ENCODE measurements at places on chromosomes 13 and 19. TPM values are rescaled to one million over a fixed set of nuclear protein-coding genes. Genes with fewer than 3 reads are reported as not detected.

Gene NTN5
- 0.17 TPM for total RNA-seq

Gene BEST2
- not detected for total RNA-seq

Gene EDDM13
- 1.8 TPM for total RNA-seq

Gene IGSF23
- total RNA-seq, result not detected

Gene FCAR
- not detected for total RNA-seq

Gene OR7A5
- total RNA-seq, result not detected

Gene NKPD1
- total RNA-seq, result 0.17 TPM

Gene CYP4F11
- not detected for total RNA-seq

Gene MOB3A
- total RNA-seq, result 43.7 TPM

Gene CEACAM8
- total RNA-seq, result not detected

Gene ZNF816
- total RNA-seq, result 10.4 TPM

Gene PTH2
- total RNA-seq, result not detected

GRCh38 chr13:90233933-90234672 is 1113.4 kb upstream of the MIR17HG start:
- no peaks in the 10 kb centered on the region for H3K4me1 ChIP-seq
- no peaks in the 10 kb centered on the region for H3K27me3 ChIP-seq

GRCh38 chr13:110546926-110547325 is 14.6 kb downstream of the RAB20 start:
- no peak for DNase-seq
- no peak overlapping the region for H3K4me3 ChIP-seq
- H3K27ac ChIP-seq, result no peak overlapping the region
- peaks cover 8% of the 10 kb centered on the region for H3K36me3 ChIP-seq
- no peaks in the 10 kb centered on the region for H3K4me1 ChIP-seq

DNA sequence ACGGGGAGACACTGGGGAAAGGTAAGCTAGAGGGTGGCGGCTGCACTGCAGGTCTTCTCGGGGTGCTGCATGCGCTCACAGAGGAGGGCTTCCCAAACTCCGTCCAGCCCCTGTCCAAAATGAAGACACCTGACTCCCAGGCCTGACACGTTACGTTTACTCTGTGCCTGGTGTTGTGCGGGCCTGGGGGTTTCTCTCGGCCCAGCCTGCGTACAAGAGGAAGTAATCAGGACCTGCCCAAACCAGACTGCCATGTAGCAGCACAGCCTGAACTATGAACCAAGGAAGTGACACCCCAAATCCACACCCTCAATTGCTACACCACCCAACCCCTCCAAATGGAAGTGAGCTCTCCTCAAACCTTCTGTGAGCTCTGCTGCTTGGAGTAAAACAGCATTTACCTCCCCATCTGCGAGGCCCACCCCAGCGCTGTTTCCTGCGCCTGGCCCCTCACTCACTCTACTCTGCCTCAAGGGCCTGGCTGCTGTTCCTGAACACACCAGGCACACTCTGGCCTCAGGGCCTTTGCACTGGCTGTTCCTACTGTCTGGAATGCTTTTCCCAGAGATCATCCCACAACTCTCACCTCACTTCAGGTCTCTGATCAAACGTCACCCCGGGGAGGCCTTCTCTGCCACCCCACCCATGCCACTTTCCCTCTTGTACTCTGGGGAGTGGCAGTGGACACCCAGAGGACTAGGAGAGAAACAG is 3.0 kb downstream of the HSPBP1 start:
- no peaks in the 10 kb centered on the region for H3K27me3 ChIP-seq
- peaks cover 17% of the 10 kb centered on the region for H3K36me3 ChIP-seq
- peak overlapping the region; percentile 17 for H3K4me3 ChIP-seq
- H3K27ac ChIP-seq, result no peak overlapping the region

- peaks cover 10% of the 10 kb centered on the region for H3K4me1 ChIP-seq
- H3K36me3 ChIP-seq, result peaks cover 23% of the 10 kb centered on the region
- no peak overlapping the region for H3K4me3 ChIP-seq
- H3K27me3 ChIP-seq, result no peaks in the 10 kb centered on the region
Observed at GRCh38 chr13:32415019-32415418, 12.9 kb downstream of the N4BP2L1 start.

GRCh38 chr19:3171894-3172672 is 6.5 kb upstream of the S1PR4 start:
- no peak overlapping the region for H3K27ac ChIP-seq
- H3K4me3 ChIP-seq, result no peak overlapping the region
- H3K4me1 ChIP-seq, result peaks cover 9% of the 10 kb centered on the region
- no peaks in the 10 kb centered on the region for H3K27me3 ChIP-seq
- H3K36me3 ChIP-seq, result no peaks in the 10 kb centered on the region
- no peak for DNase-seq

GRCh38 chr19:2120821-2121220 is 24.1 kb downstream of the IZUMO4 start:
- no peaks in the 10 kb centered on the region for H3K27me3 ChIP-seq
- H3K4me1 ChIP-seq, result no peaks in the 10 kb centered on the region
- H3K27ac ChIP-seq, result no peak overlapping the region
- no peak overlapping the region for H3K4me3 ChIP-seq
- DNase-seq, result no peak

- H3K4me1 ChIP-seq, result no peaks in the 10 kb centered on the region
- DNase-seq, result no peak
- H3K27ac ChIP-seq, result no peak overlapping the region
- H3K36me3 ChIP-seq, result no peaks in the 10 kb centered on the region
Observed at GRCh38 chr19:29375429-29376119, 150.2 kb upstream of the VSTM2B start.

DNA sequence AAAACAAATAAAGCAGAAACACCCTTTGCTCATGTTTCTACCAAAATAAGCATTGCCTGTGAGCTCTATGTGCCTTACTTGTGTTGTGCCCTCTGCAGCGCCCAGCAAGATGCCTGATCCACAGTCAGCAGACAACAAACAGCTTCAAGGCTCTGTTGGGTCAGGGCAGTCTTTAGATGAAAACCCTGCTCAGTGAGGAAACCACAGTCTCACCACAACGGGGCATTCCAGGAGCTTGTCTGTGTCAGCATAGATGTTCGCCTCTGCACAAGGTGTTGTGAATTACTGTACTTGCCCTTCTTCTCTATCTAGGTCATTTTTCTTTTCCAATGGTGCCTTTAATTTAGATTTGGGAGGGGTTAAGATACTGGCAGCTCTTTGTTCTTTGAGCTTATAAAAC is 251.9 kb downstream of the COL4A1 start:
- H3K4me1 ChIP-seq, result no peaks in the 10 kb centered on the region
- H3K4me3 ChIP-seq, result no peak overlapping the region
- peaks cover 8% of the 10 kb centered on the region for H3K27me3 ChIP-seq
- peak; percentile 27 for DNase-seq
- H3K36me3 ChIP-seq, result no peaks in the 10 kb centered on the region

GRCh38 chr13:31898378-31899071 is 133.0 kb upstream of the FRY start:
- DNase-seq, result no peak
- H3K27me3 ChIP-seq, result peaks cover 2% of the 10 kb centered on the region
- no peak overlapping the region for H3K27ac ChIP-seq

DNA sequence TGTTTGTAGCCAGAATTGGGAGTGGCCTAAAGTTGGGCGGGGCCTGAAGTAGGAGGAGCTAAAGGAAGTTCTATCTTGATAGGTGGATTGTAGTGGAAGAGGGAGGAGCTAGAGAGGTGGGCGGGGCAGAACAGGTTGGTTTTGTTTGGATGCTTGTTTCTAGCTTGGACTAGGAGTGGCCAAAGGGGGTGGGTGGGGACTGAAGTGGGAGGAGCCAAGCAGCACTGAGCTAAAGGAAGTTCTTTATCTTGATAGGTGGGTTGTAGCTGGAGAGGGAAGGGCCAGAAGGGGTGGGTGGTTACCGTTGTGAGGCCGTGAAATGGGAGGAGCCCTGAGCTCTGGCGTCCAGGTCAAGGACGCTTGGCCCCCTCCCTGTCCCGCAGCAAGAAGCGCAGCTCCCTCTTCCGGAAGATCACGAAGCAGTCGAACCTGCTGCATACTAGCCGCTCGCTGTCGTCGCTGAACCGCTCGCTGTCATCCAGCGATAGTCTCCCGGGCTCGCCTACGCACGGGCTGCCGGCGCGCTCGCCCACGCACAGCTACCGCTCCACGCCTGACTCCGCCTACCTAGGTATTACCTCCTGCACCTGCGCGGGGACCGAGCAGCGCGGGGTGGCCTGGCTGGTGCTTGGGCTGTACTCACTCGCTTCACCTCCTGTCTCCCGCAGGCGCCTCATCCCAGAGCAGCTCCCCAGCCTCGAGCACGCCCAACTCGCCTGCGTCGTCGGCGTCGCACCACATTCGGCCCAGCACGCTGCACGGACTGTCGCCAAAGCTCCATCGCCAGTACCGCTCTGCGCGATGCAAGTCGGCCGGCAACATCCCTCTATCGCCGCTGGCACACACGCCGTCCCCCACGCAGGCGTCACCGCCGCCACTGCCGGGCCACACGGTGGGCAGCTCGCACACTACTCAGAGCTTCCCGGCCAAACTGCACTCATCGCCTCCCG is 8.0 kb downstream of the DNASE2 start:
- no peaks in the 10 kb centered on the region for H3K27me3 ChIP-seq
- no peak overlapping the region for H3K27ac ChIP-seq
- DNase-seq, result peak; percentile 69

DNA sequence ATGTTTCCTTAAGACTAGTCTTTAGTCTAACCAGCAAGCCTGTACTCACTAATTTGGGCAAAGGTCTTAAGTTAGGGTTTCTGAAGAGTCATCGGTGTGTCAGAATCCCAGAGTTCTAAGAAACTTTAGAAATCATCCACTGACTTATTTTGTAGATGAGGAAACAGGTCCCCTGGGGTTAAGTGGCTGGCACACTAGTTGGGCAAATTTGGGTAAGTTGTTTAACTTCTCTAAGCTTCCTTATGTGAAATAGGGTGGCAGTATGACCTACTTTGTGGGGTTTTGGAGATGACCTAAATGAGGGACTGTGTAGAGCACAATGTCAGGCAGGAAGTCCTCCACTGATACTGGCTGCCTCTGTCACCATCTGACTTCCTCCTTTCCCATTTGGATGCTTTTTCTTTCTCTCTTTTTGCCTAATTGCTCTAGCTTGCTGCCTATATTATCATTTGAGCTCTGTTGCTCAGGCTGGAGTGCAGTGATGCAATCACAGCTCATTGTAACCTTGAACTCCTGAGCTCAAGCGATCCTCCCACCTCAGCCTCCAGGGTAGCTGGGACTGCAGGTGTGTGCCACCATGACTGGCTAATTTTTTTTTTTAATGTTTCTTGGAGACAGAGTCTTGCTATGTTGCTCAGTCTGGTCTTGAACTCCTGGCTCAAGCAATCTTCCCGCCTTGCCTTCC is 2.3 kb downstream of the ADGRE3 start:
- peaks cover 33% of the 10 kb centered on the region for H3K27me3 ChIP-seq
- H3K36me3 ChIP-seq, result no peaks in the 10 kb centered on the region

GRCh38 chr19:2462635-2463421 is 6.1 kb upstream of the LMNB2 start:
- H3K4me1 ChIP-seq, result peaks cover 5% of the 10 kb centered on the region
- H3K27me3 ChIP-seq, result peaks cover 2% of the 10 kb centered on the region
- no peak for DNase-seq
- no peak overlapping the region for H3K27ac ChIP-seq

- H3K36me3 ChIP-seq, result no peaks in the 10 kb centered on the region
- H3K4me1 ChIP-seq, result no peaks in the 10 kb centered on the region
- peak; percentile 24 for DNase-seq
- no peak overlapping the region for H3K4me3 ChIP-seq
- no peak overlapping the region for H3K27ac ChIP-seq
- peaks cover 22% of the 10 kb centered on the region for H3K27me3 ChIP-seq
Observed at GRCh38 chr13:97911311-97912138, 42.0 kb upstream of the IPO5 start.

DNA sequence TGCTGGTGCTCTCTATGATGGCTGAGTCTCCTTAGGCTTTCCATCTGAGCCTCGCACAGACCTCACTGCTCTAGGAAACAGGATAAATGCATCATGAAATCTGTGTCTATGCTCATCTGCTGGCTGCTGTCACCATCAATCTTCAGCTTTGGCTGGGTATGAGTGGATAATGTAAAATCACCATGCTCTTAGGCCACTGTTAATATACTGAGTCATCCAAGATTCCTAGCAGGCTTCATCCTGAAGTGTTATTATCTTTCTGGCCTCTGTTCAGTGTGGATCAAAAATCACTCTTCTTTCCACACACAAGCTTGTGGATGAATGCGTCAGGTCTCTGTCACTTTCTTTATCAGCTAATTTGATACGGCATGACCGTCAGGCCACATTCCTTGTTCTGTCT is 317.4 kb downstream of the NALCN start:
- no peak overlapping the region for H3K27ac ChIP-seq
- no peaks in the 10 kb centered on the region for H3K36me3 ChIP-seq
- DNase-seq, result no peak
- no peaks in the 10 kb centered on the region for H3K4me1 ChIP-seq
- peaks cover 2% of the 10 kb centered on the region for H3K27me3 ChIP-seq

GRCh38 chr13:40172878-40173277 is 493.6 kb downstream of the FOXO1 start:
- H3K36me3 ChIP-seq, result no peaks in the 10 kb centered on the region
- no peak overlapping the region for H3K27ac ChIP-seq
- no peak overlapping the region for H3K4me3 ChIP-seq

DNA sequence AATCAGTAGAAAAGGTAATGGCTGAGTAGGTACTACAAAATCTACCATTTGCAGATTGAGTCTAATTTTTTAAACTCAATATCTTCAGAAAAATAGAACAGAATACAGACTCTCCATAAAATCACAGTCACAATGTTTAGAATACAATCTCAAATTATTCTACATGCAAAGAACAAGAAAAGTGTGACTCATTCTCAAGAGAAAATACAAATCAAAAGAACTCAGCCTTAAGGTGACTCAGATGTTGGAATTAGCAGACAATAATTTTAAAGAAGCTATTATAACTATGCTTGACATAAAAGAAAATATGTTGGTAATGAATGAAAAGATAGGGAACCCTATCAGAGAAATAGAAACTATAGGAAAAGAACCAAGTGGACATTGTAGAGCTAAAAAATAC is 78.9 kb downstream of the RXFP2 start:
- peaks cover 2% of the 10 kb centered on the region for H3K36me3 ChIP-seq
- H3K4me3 ChIP-seq, result no peak overlapping the region
- no peak overlapping the region for H3K27ac ChIP-seq
- H3K27me3 ChIP-seq, result no peaks in the 10 kb centered on the region
- no peak for DNase-seq

- no peak overlapping the region for H3K27ac ChIP-seq
- peaks cover under 1% of the 10 kb centered on the region for H3K4me1 ChIP-seq
- no peak overlapping the region for H3K4me3 ChIP-seq
- DNase-seq, result no peak
Observed at GRCh38 chr13:30920162-30920909, 12.1 kb upstream of the TEX26 start.

- H3K27ac ChIP-seq, result no peak overlapping the region
- H3K4me3 ChIP-seq, result no peak overlapping the region
- H3K36me3 ChIP-seq, result no peaks in the 10 kb centered on the region
- H3K27me3 ChIP-seq, result no peaks in the 10 kb centered on the region
- no peak for DNase-seq
- no peaks in the 10 kb centered on the region for H3K4me1 ChIP-seq
Observed at GRCh38 chr13:83350569-83350968, 531.7 kb downstream of the SLITRK1 start.

GRCh38 chr13:94978516-94978915 is 266.2 kb upstream of the SOX21 start:
- no peaks in the 10 kb centered on the region for H3K27me3 ChIP-seq
- no peak overlapping the region for H3K27ac ChIP-seq
- H3K36me3 ChIP-seq, result no peaks in the 10 kb centered on the region
- DNase-seq, result no peak

All from activated naive CD4-positive, alpha-beta T cell treated with anti-CD3 and anti-CD28 coated beads for 36 hours (primary cell).